Right lung (tissue), 10 donors: ENCODE measurements at places on chromosomes 5 and 9. TPM values are rescaled to one million over a fixed set of nuclear protein-coding genes. Genes with fewer than 3 reads are reported as not detected.

DNA sequence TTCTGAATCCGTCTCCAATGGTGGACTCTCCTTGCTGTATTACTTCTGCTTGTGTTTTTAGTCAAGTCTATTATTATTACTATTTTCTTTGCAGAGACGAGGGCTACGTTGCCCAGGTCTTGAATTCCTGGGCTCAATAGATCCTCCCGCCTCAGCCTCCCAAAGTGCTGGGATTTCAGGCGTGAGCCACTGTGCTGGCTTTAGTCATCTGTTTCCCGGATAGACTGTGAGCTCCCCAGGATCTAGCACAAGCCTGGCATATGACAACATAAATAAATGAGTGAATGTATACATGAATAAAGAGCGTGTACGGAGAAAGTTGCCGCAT is 439 bp upstream of the DDX46 start:
- no peak for DNase-seq

- DNase-seq, result no peak
Observed at GRCh38 chr9:14730461-14730898, 7.9 kb upstream of the CER1 start.

- DNase-seq, result no peak
Observed at GRCh38 chr9:128526720-128527119, 22.2 kb downstream of the GLE1 start.

GRCh38 chr9:114472765-114473446 is 32.4 kb downstream of the WHRN start:
- DNase-seq, result no peak

GRCh38 chr5:117072439-117072838 is 497.8 kb upstream of the SEMA6A start:
- DNase-seq, result no peak

DNA sequence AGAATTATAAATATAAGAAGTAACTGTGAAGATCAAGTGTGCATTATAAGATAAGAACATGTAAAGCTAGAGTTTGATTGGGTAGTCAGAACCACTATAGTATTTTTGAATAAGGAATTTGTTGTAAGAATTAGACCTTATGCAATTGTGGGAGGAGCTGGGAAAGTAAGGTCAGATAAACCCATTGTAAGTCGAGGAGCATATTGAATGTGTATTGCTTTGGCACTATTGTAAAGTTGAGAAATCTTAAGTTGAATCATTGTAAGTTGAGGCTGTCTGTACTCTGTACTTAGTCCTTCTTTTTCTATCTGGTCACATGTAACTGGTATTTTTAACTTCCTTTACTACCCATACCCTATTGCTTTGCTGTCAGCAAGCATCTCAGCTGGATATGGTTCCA is 158.7 kb downstream of the CCDC171 start:
- no peak for DNase-seq

DNA sequence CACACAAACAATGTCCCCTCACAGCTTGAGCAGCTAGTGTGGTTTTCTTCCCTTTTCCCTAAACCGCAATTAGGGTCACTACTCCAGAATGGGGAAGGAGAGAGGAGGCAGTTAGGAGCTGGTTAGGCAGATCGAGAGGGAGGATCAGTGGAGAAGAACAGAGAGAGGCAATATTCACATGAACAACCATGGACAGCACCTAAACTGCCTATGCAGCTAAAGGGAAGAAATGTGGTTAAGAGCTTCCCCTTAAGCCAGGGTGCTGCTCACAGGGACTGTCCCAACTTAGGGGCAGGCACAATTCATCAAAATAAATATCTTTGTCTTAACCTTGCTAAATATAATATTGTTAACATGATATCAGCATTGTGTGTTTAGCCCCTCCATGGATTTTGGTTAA is 359.3 kb upstream of the CDH18 start:
- DNase-seq, result no peak

GRCh38 chr5:45109636-45110035 is 300.9 kb downstream of the MRPS30 start:
- DNase-seq, result no peak

- DNase-seq, result no peak
Observed at GRCh38 chr5:110957934-110958333, 113.6 kb upstream of the TSLP start.

DNA sequence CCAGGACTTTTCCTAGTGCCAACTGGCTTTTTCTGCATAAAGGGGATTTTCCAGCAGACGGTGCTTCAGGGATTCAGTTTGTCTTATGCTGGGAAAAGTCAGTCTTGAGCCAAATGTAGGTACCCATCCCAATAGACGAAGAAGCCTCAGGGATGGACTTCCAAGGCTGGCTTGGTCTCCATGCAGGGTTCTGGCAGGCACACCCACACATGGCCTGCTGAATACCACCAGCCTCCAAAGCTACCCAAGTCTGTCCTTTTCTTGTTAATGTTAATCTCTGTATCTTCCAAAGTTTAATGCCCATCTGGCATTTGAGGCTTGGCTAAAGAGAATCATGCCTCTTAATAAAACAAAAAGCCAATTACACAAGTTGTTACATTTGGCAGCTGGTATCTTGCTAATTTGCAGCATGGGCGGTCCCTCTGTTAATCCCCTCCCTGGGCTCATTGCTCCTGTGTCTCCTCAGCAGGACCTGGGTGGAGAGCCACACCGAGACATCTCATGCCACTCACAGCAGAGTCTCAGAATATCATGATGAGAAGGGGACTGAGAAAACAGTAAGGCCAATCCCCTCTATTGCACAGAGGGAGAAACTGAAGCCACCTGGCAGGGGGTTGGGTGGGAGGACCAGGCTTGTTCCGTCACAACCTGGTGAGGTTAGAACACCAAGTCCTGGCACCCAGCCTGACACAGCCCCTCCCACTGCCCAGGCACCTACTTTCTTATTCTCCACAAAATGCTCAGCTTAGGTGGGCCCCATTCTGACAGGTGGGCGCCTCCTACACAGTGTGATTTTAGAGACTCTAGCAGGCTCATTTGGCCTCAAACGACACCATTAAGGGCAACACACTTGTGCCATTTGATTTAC is 243.2 kb downstream of the FSTL4 start:
- DNase-seq, result no peak

DNA sequence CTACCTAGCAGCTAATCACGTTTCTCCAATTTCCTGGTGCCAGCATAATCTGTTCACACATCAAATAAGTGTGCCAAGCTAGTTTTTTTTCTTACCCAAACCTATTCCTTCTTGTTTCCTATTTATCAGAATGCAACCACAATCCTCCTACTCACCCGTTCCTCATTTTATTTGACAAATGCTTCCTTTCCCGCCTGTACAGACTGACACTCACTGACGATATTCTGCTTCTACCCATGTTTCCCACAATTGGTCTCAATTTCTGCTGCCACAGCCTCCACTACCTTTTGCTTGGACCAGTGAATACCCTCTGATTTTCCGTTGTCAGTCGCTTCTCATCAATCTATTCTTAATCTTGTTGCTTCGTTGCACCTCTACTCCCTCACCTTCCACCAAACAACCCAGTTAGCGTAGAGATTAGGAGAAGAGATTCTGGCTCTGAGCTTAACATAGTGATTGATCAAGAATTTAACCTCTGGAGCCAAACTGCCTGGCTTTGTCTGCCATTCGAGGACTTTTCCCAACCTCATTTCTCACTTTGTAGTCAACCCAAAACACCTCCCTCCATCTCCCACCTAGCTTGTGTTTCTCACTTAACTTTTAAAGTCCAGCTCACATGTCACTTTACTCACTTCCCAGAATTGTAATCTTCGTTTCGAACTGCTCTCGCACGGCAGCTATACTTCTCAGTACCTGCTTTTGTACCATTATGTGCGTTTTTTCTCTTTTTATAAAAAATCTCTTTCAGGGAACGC is 729 bp upstream of the TMEM38B start:
- no peak for DNase-seq

GRCh38 chr9:17706347-17706746 is 127.5 kb downstream of the SH3GL2 start:
- DNase-seq, result no peak

- no peak for DNase-seq
Observed at GRCh38 chr5:50415912-50416311, 25.2 kb downstream of the EMB start.

DNA sequence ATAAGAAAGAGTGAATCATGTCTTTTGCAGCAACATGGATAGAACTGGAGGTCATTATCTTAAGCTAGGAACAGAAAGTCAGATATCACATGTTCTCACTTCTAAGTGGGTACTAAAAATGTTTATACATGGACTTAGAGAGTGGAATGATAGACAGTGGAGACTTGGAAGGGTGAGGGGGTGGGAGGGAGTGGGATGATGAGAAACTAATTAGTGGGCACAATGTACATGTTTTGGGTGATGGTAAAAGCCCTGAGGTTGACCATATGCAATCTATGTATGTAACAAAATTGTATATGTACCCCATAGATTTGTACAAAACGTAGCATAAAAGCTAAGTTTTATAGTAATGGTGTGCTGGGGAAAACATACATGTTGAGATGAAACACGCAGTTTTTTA is 25.3 kb downstream of the CSNK1G3 start:
- no peak for DNase-seq

GRCh38 chr5:123438902-123439301 is 15.7 kb upstream of the CEP120 start:
- DNase-seq, result no peak

DNA sequence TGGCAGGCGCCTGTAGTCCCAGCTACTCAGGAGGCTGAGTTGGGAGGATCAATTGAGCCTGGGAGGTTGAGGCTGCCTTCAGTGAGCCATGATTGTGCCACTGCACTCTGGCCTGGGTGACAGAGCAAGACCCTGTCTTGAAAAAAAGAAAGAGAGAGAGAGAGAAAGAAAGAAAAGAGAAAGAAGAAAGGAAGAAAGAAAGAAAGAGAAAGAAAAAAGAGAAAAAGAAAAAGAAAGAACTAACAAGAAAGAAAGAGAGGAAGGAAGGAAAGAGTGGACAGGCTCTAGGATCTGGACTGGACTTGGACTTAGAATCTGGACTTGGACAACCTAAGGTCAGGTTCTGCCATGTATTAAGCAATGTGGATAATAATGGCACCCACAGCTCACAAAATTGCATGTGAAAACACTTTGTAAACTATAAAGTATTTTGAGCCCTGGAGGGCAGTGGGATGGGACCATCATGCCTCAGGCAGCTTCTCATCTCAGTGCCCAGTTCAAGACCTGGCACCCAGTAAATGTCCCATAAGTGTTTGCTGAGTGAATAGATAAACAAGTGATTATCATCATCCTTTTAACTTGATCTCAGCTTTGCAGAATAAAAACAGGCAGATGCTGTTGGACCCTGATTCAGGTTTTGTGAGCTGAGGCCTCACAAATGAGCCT is 12.8 kb upstream of the PHF19 start:
- DNase-seq, result no peak

DNA sequence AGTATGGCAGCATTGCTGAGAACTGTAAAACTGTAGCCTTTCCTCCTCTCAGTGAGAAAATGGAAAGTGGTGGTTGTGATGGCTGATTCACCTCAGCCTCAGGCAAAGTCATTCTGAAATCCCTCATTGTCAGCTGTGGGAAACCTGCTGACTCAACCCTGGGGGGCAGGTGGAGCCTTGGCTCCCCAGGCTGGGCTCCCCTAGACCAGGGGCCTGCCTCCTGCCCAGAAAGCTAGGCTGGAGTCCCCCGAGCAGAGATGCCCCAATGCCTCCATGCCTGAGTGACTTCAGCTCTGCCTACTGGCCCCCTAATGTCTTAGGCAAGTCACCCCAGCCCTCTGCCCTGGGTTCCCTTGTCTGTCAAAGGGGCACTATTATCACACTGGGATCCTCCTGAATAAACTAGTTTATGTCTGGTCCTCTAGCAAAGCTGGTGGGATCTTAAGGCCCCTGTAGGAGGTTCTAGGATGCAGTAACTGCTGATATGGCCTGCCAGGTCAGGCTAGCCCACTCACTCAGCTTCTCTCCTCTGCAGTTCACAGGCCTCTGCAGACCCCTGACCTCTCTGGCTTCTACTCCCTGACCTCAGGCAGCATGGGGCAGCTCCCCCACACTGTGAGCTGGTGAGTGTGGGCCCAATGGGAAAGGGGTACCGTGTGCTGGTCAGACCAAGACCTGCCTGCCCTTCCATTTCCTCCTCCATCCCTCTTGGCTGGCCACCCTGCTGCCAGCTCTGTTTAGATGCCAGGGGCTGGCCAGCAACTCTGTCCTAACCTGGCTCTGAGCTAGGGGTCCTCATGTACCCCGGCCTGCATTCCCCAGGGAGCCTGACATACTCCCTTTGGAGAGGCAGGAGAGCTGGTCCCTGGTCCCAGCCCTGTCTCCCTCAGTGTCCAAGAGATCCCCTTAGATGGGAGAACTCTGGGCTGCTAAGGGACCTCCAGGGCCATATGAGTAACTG is 24.2 kb downstream of the TCF7 start:
- DNase-seq, result no peak

- no peak for DNase-seq
Observed at GRCh38 chr5:124634741-124635323, 111.6 kb downstream of the ZNF608 start.

GRCh38 chr5:94223235-94223634 is 395.2 kb downstream of the KIAA0825 start:
- no peak for DNase-seq

DNA sequence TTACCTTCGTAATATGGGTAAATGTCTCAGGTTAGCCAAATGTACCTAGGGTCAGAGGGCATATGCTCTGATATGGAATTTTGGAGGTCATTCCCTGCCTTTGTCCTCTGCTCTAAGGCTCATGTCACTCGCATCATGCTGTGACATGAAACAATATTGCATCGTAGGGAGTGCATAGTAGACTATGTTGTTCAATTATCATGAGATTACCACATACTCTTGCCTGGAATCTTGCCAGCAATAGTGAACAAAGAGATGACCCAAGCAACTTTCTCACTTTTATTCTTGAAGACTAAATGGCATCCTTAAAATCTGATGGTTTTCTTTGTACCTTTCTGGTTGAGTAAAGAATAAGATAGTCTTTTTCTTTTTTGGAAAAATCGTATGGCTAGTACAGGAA is 27.6 kb downstream of the ZNF462 start:
- DNase-seq, result no peak

GRCh38 chr9:6073731-6074130 is 58.3 kb upstream of the RANBP6 start:
- DNase-seq, result no peak

- DNase-seq, result no peak
Observed at GRCh38 chr9:121038362-121038761, 11.7 kb downstream of the C5 start.

The CDC20B gene
- polyA plus RNA-seq, result 13.8 TPM

The CSF1R gene
- polyA plus RNA-seq, result 24.7 TPM

The TBC1D2 gene
- polyA plus RNA-seq, result 24.6 TPM

The KLF9 gene
- polyA plus RNA-seq, result 2.6 TPM

The TLX3 gene
- polyA plus RNA-seq, result not detected

The F2R gene
- polyA plus RNA-seq, result 44.2 TPM

The FBXO10 gene
- 10.3 TPM for polyA plus RNA-seq

The GARIN3 gene
- not detected for polyA plus RNA-seq

The CYLC2 gene
- not detected for polyA plus RNA-seq
